ENCODE measurements at places on chromosomes 7 and 10.

- no peak for DNase-seq
These were observed 184.7 kb downstream of the EBF3 start for GRCh38 chr10:129779126-129780111.

DNA sequence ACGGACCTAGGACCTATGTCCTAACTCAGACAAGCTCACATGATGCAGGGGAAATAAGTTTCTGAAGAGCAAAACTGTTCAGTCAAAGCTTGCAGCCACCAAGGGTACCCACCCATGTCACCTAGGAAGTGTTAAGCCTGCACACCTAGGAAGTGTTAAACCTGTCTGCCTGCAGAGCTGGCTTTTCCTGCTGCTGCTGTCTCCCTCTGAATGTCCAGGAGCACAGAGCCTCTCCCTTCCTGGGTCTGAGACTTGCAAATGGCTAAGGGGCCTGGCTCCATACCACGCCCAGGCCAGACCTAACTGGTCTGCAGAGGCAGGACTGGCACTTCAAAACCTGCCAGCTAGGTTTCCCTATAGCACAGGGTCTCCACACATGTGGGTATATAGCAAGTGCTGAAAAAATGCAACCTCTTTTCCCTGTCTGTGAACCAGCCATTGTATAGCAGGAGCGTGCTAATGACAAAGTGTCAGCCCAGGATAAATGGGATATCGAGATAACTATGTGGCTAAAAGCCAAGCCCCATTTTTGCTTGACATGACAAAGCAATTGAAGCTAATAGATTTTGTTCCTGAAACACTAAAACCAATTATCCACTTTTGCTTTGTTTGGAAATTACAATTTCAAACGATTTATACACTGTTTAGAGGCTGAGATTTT lies 1.5 kb downstream of the GDF2 start:
- no peak for DNase-seq

DNA sequence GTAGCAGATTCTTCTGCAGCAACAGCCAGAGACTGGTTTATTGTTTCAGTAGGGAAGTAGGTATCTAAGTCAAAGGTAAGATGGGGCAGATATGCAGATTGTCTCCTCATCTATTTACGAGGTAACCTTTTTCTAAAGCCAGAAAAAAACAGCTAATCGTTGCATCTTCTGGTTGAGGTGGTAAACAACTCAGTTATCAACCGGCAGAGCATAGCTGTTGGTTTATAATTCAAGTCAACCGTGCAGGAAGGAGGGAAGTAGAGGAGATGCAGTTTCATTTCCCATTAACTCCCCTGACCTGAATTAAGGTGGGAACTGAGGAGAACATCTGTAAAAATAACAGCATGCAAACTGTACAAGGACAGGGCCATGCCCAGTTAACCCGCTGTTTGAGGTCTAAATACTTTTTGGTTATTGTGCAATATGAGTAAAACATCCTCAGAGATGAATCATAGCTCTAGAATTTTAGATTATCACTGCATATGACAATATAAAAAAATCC lies 156.5 kb upstream of the ITGB1 start:
- DNase-seq: no peak

GRCh38 chr10:123642697-123643096 lies 23.5 kb upstream of the GPR26 start:
- DNase-seq: no peak

- no peak for DNase-seq
These were observed 842 bp upstream of the SKIDA1 start for GRCh38 chr10:21526188-21526859.

- no peak for DNase-seq
These were observed 46.4 kb downstream of the ANK3 start for GRCh38 chr10:60343254-60343653.

- DNase-seq: no peak
These were observed 754.2 kb downstream of the GRID1 start for GRCh38 chr10:85612378-85612775.

GRCh38 chr10:109183366-109183765 lies 739.9 kb downstream of the XPNPEP1 start:
- DNase-seq: no peak

DNA sequence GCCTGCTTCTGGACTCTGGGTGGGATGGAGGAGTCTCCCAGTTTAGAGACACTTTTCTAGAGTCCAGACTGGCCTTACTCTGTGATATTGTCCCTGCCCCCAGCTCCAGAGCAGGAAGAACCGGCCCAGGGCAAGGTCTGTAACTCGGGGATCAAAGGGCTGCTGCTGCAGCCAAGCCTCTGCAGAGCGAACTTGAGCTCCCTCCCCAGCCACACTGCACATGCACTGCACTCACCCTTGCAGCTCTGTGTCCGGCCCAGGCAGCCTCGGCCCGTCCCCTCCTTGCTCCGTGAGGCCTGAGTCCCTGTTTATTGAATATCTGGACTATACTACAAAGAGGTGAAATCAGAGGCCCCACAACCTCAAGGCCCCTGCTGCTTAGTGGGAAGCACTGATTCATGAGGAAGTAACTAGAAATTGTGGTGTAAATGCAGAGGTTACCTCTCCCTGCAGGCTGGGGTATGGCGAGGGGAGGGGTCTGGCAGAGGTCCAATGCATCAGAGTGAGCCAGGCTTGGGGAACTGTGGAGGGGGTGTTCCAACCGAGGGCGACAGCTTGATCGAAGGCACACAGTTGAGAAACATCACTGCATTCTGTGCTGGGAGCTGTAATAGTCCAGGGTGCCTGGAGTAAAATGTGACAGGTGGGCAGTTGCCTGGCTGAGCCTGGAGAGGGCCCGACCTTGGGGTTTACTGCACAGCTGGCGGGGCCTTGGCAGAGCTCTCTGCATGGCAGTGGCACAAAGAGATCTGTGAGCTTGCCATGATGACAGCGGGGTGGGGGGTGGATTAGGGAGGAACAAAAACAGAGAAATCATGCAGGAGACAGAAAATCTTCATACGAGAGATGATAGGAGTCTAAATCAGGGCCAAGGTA lies 49.1 kb downstream of the AOC1 start:
- no peak for DNase-seq

- DNase-seq: no peak
These were observed 214.5 kb downstream of the SNX13 start for GRCh38 chr7:17725821-17726220.

- DNase-seq: peak; percentile 30
These were observed at the start of gene GOLGA7B for GRCh38 chr10:97849687-97850402. Gene GOLGA7B, plus strand, starts transcription at chr10:97849843. Its CDS starts 461 bp downstream, at chr10:97850304.

DNA sequence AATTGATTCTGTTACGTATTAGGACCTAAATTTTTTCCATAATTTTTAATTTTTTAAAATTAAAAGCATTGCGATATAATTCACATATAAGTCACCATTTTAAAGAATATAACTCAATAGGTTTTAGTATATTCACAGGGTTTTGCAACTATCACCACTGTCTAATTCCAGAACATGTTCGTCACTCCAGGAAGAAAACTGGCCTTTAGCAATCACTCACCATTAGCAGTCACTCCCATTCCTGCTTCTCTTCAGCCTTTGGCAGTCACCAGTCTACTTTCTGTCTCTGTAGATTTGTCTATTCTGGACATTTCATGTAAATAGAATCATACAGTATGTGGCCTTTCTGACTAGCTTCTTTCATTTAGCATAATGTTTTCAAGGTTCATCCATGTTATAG lies 176.5 kb downstream of the EXOC4 start:
- DNase-seq: no peak

Measured in stimulated activated CD4-positive, alpha-beta T cell treated with anti-CD3 and anti-CD28 coated beads, Interleukin-1b, Interleukin-23, amount 100 ng/mL, for 4 hours (primary cell).